ENCODE measurements at places on chromosomes 1 and 21.

- no peak for DNase-seq
Observed at GRCh38 chr1:111690306-111690617, 48.9 kb downstream of the INKA2 start.

GRCh38 chr1:211822677-211823407, 7.7 kb downstream of the LPGAT1 start:
- DNase-seq, result no peak

DNA sequence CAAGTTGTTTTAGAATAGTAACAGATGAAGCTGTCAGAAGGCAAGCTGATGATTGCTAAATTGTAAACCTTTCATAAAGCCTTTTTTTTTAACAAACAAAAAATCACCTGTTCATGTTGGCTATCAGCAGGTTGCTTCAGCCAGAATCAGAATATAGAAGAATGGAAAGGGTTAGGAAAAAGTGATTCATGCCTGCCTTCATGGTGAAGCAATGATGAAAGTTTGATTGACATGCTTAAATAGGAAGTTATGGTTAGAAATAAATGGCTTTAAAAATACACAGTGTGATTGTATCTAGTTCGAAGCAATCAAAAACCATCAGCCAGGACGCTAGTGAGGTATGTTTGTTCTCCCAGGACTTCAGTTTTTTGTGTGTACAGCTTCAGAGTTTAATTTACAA, 37.9 kb downstream of the GABPA start:
- no peak for DNase-seq

DNA sequence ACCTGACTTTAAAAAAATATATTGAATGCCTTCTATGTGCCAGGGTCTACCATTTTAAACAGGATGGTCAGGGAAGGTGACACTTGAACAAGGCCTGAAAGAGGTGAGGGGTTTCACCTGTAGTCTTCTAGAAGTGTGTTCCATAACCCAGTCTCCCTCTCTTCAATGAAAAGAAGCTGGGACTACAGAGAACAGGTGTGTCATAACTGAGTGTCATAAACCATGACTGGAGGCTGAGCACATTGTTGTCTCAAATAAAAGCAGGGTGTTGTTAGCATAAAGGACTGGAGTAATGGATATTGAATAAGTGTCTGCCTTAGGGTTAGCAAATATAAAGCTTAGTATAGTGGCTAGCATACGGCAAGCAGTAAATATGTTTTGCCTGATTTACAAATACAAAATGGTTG, 65.4 kb downstream of the SYDE2 start:
- no peak for DNase-seq

GRCh38 chr1:28718586-28719331, 18.0 kb upstream of the YTHDF2 start:
- DNase-seq, result no peak

DNA sequence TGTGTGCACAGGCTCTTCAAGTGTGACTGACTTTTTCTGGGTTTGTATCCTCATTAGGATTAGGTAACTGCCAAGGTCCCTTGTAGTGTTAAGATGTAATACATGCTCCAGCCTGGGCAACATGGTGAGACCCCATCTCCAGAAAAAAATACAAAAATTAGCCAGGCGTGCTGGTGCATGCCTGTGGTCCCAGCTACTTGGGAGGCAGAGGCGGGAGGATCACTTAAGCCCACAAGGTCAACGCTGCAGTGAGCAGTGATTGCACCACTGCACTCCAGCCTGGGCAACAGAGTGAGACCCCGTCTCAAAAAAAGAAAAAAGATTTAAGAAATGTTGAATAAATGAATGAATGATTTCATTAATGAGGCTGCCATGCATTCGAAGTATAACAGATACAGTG, 15.1 kb downstream of the ZBTB17 start:
- DNase-seq, result no peak

All from activated gamma-delta T cell (primary cell).